ENCODE measurements at places on chromosomes 6 and 20. TPM values are rescaled to one million over a fixed set of nuclear protein-coding genes. Genes with fewer than 3 reads are reported as not detected.

The EEF1A1 gene
- 9,274 TPM for total RNA-seq

The HCRTR2 gene
- total RNA-seq: not detected

DNA sequence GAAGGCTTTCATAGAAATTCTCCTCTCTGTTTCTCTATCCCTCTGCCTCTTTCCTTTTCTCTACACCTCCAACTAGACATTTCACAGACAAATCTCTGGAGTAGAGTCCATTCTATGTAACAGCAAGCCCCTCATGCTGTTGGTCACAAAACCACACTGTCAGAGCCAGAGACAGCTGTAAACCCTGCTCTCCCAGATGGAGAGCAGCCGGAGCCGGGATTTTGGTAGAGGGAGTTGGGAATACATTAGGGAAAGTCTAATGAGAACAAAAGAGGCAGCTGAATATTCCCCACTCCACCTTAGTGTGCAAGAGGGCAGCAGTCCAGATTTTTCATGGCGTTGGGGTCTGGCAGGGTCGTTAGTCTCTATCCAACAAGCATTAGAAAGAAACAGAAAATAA is 68.3 kb upstream of the EDN1 start:
- no peak for DNase-seq

The LPIN3 gene
- 16.9 TPM for total RNA-seq

DNA sequence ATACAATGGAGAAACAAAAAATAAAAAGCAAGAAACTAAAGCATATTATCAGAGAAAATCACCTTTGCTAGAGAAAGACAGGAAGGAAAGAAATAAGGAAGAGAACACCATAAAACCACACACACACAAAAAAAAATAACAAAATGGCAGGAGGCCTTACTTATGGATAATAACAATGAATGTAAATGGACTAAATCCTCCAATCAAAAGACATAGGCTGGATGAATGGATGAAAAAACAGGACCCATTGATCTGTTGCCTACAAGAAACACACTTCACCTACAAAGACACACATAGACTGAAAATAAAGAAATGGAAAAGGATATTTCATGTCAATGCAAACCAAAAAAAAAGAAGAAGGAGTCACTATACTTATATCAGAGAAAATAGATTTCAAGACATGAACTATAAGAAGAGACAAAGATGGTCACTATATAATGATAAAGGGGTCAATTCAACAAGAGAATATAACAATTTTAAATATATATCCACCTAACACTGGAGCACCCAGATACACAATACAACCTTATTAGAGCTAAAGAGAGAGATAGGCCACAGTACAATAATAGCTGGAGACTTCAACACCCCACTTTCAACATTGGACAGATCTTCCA is 693.6 kb downstream of the HACE1 start:
- DNase-seq: no peak
